Omental fat pad (tissue), 4 donors: ENCODE measurements at places on chromosomes 1 and 21. TPM values are rescaled to one million over a fixed set of nuclear protein-coding genes. Genes with fewer than 3 reads are reported as not detected.

DNA sequence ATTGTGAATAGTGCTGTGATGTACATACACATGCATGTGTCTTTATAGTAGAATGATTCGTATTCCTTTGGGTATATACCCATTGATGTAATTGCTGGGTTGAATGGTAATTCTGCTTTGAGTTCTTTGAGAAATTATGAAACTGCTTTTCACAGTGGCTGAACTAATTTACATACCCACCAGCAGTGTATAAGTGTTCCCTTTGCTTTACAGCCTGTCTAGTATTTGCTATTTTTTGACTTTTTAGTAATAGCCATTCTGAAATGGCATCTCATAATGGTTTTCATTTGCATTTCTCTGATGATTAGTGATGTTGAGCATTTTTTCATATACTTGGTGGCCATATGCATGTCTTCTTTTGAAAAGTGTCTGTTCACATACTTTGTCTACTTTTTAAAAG, 54.5 kb upstream of the FAM78B start:
- no peak for DNase-seq

The GNG4 gene
- total RNA-seq, result 0.93 TPM

The LIN28A gene
- total RNA-seq, result not detected

The GSTM5 gene
- 4.2 TPM for total RNA-seq

- no peak for DNase-seq
These were observed 86.9 kb downstream of the LRRC8D start for GRCh38 chr1:89907727-89908212.

DNA sequence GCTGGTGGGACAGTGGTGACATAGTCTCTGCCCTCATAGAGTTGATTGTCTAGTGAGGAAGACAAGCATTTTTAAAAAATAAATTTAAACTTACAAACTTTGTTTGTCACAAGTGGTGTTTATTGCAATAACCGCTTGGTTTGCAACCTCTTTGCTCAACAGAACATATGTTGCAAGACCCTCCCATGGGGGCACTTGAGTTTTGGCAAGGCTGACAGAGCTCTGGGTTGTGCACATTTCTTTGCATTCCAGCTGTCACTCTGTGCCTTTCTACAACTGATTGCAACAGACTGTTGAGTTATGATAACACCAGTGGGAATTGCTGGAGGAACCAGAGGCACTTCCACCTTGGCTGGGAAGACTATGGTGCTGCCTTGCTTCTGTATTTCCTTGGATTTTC, 58.4 kb downstream of the LAMC2 start:
- DNase-seq, result peak; percentile 55

- DNase-seq, result no peak
These were observed 116.1 kb downstream of the DMRTB1 start for GRCh38 chr1:53575141-53575954.

DNA sequence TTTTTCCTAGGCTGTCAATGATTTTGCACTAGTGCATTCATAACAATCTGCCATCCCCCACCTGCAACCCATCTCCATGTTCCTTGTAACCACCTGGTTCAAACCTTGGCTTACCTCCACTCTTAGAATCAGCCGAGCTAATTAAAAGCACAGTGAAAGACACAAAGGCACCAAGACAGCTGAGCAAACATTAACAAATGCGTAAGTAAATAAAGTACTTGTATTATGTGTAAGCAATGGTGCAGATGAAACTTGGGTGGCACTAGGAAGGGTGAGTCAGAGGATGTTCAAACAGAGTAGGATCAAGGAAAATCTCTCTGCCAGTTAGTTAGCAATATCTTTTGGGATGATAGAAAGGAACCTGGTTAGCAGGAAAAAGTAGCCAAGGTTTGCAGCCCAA, 5.1 kb upstream of the FOXJ3 start:
- DNase-seq, result no peak

DNA sequence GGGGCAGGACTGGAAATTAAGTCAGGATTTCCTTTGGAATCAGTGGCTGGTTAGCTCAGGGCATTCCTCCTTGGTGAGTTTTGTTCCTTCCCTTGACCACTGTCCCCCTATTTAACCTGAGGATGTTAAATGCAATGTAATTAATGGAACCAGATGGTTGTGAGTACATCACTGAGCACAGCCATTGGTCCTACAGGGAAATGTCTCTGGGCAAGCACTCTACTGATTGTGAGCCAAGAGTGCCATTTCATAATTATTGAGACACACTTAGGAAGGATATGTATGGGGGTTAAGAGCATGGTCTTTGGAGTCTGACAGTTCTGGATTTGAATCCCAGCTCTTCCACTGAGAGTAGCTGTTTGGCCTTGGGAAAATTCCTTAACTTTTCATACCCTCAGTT, 74.4 kb downstream of the SPAG17 start:
- DNase-seq, result no peak

The CHIA gene
- total RNA-seq, result 3.5 TPM

- DNase-seq, result no peak
These were observed 89.7 kb downstream of the PBX1 start for GRCh38 chr1:164648636-164649035.

DNA sequence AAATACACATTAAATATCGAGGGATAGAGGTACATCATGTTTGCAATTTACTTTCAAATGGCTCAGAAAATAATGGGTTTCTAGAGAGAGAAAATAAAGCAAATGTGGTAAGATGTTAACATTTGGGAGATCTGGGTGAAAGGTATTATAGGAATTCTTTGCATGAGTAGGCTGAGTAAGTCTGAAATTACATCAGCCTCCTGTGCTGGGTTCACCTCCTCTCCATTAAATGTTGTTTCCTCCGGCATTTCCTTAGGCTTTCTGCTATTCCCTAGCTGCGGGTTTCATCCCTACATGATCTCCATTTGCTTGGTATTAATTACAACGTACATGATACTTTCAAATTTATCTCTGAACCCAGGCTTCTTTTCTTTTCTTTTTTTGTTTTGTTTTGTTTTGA, 31.6 kb downstream of the ZMYND12 start:
- no peak for DNase-seq

The OR2T29 gene
- not detected for total RNA-seq

DNA sequence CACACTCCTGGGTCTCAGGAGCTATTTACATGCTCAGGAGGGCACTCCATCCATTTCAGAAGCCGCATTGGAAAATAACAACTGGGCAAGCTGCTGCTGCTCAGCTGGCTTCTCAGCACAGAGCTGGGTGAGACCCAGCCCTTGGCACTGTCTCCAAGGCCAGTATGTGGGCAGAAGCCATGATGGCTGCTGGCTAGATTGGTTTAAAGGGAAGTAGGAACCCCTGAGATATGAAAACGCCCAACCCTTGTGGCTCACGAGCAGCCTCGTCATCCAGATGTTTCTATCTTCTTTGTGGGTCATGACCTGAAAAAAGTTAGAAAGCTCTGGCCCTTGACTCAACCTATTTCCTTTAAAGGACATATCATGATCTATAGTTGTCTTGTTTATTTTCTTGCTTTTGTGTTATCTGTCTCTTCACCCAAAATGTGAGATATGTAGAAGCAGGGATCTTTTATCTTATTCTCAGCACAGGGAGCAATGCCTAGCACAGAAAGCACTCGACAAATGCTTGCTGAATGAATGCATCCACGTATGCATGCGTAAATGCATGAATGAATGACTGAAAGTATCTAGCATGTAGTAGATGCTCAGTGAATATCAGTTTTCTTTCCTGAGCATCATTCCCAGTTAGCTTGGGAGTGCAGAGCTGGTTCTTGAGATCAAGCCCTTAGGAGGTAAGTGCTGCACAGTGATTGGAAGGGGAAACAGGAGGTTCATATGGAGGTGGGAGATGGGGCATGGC, 11.6 kb downstream of the MYBPH start:
- DNase-seq, result no peak

GRCh38 chr1:9908871-9909233, 1.2 kb downstream of the CTNNBIP1 start:
- DNase-seq, result no peak

- no peak for DNase-seq
These were observed 82.8 kb downstream of the TRIM33 start for GRCh38 chr1:114428083-114428754.

GRCh38 chr1:151001602-151002001, 5.1 kb downstream of the MINDY1 start:
- DNase-seq, result no peak

- no peak for DNase-seq
These were observed 26.3 kb downstream of the ATP2B4 start for GRCh38 chr1:203652724-203653461.

The PEAR1 gene
- 12.6 TPM for total RNA-seq

The AMY1C gene
- not detected for total RNA-seq

DNA sequence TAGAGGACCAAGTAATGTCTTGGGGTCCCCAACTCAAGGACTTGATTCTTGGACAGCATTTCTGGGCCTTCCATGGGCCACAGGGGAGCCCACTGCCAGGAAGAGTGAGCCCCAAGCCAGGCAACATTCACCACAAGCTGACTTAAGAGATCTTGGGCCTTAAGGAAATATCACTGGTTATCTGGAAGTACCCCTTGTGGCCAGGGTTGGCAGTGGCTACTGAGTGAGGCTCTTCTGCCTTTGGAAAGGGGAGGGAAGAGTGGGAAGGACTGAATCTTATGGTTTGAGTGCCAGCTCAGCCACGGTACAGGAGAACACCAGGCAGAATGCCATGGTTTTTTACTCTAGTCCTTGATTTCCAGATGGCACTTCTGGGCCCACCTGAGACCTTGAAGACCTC, 228.9 kb upstream of the RGS18 start:
- DNase-seq, result no peak

GRCh38 chr1:209104646-209105045, 478.9 kb upstream of the CAMK1G start:
- DNase-seq, result no peak

The KRTAP11-1 gene
- total RNA-seq, result not detected

- no peak for DNase-seq
These were observed 305.0 kb downstream of the VAV3 start for GRCh38 chr1:107659961-107660360.

The ANGPTL3 gene
- total RNA-seq, result not detected

DNA sequence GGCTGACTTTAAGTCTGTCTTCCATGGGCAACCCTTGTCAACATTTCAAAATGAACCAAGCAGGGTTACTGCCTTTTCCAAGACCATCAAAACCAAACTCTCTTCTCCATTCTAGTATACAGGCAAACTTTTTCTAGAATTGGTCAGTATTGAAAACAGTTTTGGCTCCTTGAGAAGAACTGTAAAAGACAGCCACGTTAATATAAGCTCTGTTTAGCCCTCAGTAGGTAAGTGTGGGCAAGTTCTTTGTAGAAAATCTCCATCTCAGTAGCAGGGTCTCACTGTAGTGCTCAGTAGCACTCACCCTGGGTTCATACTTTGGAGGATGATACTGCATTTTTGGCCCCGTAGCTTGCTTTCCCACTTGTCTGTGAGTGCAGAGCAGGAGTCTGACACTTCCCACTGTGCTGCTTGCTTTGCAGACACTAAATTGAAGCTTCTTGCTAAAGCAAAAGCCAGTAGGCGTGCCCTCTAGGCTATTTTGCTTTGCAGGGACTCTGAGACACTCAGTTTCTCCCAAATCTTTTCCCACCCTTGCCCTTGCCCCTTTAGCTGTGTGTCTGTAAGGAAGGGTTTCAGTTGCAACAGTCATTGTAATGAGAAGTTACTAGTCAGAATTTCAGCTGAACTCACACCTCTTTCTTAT, 34.3 kb upstream of the CACYBP start:
- DNase-seq, result no peak

DNA sequence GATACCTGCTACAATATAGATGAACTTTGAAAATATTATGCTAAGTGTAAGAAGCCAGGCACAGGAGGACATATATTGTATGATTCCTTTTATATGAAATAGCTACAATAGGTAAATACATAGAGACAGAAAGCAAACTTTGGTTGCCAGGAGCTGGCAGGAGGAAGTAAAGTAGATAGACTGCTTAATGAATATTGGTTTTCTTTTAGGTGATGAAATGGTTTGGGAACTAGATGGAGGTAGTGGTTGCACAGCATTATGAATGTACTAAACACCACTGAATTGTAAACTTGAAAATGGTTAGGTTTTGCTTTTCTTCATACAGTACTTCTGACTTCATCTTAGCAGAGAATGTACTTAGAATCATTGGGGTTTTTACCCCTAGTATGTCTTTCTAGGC, 21.5 kb downstream of the ABCB10 start:
- DNase-seq, result no peak

GRCh38 chr1:23026568-23026967, 7.3 kb downstream of the KDM1A start:
- no peak for DNase-seq

GRCh38 chr1:47192458-47193384, 2.9 kb upstream of the PDZK1IP1 start:
- peak; percentile 76 for DNase-seq

- DNase-seq, result no peak
These were observed 29.8 kb downstream of the SLC2A1 start for GRCh38 chr1:42928859-42929258.

GRCh38 chr1:52633291-52633754, 355 bp downstream of the SHISAL2A start:
- DNase-seq, result no peak

GRCh38 chr1:187588917-187589316, 760.2 kb downstream of the PLA2G4A start:
- DNase-seq, result no peak

DNA sequence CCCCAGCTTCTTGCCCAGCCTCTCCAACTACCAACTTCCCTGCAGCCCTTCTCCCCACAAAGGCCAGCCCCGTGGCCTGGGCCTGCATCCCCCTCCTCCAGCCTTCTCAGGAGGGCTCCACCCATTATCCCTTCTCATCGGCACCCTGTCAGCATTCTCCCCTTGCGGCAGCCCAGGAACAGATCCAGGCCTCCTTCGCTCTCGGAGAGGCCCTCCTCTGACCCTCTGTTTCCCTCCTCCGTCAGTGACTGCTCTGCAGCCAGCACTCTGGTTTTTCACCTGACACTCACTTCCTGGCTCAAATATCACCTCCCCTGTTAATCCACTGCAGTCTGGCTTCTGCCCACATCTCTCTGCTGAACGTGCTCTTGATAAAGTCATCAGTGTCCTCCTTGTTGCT, 17.5 kb downstream of the ADGRB2 start:
- DNase-seq, result no peak

GRCh38 chr1:44808063-44808937, at the start of gene BTBD19:
Gene BTBD19 (plus strand): TSS chr1:44808523. CDS start chr1:44808821, 298 bp downstream.
- no peak for DNase-seq

DNA sequence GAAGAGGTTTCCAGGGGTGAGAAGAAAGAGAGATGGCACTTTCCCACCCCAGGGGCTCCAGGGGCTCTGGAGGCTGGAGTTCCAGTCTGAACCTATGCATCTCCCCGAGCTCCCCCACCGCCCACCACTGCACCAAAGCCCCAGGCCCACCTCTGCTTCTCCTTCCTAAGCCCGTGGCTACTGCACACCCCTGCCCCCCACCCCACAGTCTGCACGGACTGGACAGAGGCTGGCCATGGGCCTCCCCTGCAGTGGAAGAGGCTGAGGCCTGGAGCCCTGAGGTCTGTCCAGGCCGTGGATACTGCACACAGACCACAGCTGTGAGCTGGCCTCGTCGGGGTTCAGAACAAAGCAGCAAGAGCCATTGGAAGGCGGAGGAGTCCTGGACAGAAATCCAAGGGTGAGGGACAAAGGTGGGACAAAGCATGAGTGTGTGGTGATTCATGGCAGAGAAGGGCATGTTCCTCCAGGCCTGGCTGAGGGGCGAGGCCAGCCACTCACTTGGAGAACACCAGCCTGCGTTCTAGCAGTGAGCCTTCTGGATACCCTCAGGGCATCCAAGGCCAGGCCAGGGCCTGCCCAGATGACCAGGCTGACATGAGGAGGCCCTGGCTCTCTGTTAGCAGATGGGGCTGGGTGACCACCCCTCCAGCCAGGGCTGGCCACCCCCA, 244.8 kb upstream of the VAMP3 start:
- no peak for DNase-seq

GRCh38 chr1:22096463-22096862, 44.0 kb downstream of the CDC42 start:
- DNase-seq, result no peak

- DNase-seq, result no peak
These were observed 9.7 kb downstream of the SOAT1 start for GRCh38 chr1:179303200-179303785.

The B3GALT2 gene
- 0.25 TPM for total RNA-seq
